ENCODE measurements at places on chromosomes 3 and 15.

DNA sequence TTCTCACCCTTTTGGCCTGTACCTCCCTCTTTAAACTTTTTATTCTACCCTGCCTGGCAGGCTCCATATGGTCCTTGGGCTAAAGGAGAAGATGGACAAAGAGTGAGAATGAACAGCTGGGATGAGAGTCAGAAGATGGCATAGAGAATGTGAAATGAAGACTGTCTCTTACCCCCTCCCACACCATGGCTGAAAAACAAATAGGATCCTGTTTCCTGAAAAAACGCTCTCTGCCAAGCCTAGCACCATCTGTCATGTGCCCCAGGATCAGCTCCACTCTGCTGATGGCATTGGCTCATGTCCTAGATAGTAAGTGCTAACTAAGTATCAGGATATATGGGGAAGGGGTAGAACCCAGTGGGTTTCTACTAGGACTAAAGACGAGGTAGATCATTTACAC, 238.6 kb downstream of the MEX3B start:
- no peak for DNase-seq

DNA sequence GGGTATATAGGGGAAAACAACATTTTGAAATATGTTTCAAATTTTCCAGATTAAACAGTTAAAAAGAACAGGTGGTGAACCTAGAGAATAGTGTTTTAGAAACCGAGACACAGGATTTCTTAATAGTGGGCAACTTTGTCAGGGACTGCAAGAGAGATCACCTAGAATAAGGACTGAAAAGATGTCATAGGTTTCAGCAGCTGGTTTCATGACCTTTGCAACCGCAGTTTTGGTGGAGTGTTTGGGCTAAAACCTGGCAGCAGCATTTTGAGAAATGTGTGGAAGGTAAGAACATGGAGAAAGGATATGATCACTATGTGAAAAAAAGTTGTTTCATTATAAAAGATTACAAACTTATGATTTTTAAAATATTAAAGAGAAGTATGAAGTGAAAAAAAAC, 34.9 kb downstream of the PRKCI start:
- no peak for DNase-seq

GRCh38 chr3:181940703-181941102, 229.0 kb downstream of the SOX2 start:
- no peak for DNase-seq

DNA sequence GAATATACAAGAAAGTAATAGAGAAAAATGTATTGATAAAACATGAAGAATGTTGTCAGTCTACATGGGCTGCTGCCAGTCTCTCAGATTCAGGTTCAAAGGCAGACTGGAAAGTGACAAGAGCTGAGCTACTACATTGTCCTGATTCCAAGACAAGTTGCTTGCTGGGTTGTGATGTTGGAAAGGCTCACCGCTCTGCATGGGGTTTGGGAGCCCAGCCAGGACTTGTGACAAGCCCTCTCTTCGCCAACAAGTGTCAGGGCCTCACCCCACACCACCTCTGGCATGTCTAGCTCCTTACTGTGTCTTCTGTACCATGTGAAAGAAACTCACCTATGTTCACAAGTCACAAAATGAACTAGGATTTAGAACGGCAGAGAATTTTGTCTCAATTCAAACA, 43.0 kb upstream of the SH3GL3 start:
- peak; percentile 23 for DNase-seq

GRCh38 chr3:133870822-133871221, 24.9 kb downstream of the RAB6B start:
- DNase-seq = no peak

- DNase-seq = no peak
Observed at GRCh38 chr3:42612217-42612616, 11.7 kb downstream of the NKTR start.

GRCh38 chr3:190224863-190225692, 97.2 kb downstream of the CLDN1 start:
- no peak for DNase-seq

- DNase-seq = no peak
Observed at GRCh38 chr3:55661571-55661970, 174.5 kb upstream of the WNT5A start.

DNA sequence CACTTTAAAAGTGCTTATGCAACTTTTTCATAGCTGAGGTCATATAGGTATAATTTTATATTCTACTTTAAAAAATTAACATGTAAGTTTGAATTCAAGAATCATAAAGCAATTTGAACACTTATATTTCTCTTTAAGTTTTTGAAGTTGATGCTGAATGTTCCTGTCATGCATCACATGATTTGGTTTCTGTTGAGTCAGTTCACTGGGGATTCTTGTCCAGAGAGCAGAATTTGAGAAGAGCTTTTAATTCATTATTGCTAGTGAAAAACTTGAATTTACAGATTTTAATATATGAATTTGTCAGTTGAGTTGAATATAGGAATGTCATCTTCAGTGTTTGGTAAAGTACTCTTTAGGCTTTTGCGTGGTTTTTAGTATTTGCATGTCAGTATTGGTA, 7.9 kb downstream of the SLC25A26 start:
- no peak for DNase-seq

- DNase-seq = no peak
Observed at GRCh38 chr15:38709196-38709595, 144.6 kb upstream of the RASGRP1 start.

DNA sequence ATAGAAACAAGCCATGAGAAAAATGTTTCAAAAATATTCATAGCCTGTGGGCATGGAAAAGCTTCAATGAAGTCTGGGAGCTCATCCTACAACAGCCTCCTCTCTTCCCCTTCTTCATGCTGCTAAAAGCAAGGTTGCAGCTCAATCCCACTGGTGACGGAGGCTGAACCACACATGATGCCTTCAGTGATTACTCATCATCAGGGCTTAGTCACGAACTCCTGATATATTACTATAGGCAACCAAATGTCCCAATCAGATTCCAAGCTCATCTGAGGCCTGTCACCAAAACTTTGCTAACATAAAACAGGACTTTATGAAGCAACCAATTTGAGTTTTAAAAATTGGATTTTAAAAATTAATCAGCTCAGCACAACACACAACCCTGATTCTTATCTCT, 24.0 kb upstream of the SLC24A5 start:
- DNase-seq = no peak

- no peak for DNase-seq
Observed at GRCh38 chr15:89794627-89795241, 18.6 kb downstream of the MESP2 start.

DNA sequence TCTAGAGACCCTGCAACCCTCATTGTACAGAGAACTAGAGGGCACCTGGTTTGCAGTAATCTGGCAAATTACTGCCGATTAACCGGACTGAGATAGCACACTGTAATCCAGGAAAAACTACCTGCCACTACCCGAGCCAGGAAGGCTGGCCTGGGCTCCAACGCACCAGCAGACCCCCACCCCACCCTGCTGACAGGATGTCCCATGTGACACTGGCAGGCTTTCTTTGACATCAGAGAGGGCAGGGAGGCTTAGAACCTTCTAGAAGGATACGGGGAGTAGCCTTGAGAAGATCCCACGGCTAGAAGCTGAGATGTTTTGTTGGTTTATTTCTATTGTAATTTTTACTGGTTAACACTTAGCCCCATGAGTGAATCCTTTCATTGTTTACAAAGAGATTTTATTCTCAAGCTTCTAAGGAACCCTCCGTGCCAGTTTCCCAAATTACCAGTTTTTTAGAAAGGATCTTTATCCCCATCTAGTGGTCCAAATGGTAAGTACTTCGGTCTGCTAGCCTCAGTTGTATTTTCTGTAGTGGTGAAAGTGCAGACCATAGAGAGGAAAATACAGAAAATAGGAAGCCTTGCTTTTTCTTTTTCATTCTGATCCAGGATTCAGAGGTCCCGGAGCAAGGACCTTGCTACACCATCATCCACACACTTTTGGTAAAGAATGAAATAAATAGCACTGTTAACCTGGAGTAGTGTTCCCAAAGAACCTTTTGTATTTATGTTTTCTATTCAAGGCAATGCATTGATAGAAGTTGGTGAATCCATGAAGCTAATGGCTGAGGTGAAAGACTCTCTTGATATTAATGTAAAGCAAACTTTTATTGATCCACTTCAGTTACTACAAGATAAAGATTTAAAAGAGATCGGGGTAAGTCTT, 81.9 kb upstream of the ADAMTSL3 start:
- DNase-seq = no peak

DNA sequence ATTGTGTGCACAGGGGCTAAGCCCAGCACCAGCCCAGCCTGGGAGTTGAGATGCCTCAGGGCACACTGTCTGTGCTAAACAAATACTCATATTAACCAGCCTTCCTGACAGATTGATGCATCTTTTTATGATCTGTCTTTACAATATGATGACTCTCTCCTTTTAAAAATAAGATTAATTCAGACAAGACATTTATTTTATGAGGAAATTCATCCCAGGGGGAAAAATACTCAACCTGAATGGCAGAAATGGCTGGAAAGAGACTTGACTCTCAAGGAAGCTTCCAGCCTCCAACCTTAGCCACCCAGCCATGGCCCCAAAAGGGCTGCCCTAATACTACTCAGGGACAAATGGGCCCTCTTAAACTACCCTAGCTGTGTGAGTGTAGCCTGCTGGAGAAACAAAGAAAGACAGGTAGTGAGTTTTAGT, 46.9 kb downstream of the NOX5 start:
- DNase-seq = no peak

GRCh38 chr3:186532598-186533072, 11.5 kb downstream of the CRYGS start:
- no peak for DNase-seq

DNA sequence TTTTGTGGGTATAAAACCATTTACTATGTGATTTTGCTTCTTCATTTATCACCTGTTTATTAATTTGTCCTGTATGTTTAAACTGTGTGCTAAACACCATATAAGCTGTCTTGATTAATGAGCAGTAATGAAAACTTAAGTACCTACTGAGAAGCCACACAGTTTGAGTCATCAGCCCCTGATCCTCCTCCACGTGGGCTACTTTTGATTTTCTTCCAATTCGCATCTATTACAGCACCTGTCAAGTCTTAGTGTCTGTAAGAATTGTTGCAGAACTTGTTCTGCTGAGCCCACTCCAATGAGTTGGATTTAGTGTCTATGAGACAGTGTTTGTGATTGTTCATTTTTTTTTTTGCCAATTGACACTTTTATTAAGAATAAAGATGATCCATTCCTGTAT, 16.8 kb downstream of the EPHA6 start:
- no peak for DNase-seq

GRCh38 chr3:125160606-125161371, 51.8 kb downstream of the SLC12A8 start:
- no peak for DNase-seq

- DNase-seq = no peak
Observed at GRCh38 chr3:56753206-56753820, 48.4 kb downstream of the ARHGEF3 start.

DNA sequence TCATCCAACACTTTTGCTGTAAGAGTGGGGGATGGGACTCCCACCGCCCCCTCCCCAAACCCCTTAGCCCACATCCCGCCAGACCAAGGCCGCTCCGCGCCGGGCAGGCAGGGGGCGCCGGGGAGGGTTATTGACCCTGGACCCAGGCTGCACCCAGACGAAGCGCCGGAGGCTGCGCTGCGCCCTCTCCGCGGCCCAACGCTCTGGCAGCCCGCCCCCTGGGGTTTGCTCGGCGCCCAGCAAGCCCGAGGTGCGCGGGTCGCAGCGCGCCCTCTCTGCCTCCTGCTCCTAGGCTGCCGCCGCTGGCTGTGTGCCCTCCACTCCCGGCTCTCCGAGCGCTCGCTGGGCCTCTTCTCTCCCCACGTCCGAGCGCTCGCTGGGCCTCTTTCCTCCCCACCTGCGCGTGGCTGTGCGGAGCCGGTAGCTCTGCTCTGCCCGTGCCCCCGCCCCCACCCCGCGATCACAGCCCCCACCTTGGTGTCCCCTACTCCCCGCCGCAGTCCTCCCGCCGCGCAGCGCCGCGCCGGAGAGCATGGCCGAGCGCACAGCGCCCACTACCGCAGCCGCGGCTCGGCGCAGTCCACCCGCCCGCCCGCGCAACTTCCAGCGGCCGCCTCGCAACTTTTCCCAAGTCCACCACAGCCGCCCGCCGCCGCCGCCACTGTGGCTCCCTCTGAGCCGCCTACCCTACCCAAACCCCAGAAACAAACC, 1.2 kb downstream of the MECOM start:
- peak; percentile 76 for DNase-seq

GRCh38 chr3:124320976-124321375, 329.1 kb upstream of the ROPN1 start:
- no peak for DNase-seq

DNA sequence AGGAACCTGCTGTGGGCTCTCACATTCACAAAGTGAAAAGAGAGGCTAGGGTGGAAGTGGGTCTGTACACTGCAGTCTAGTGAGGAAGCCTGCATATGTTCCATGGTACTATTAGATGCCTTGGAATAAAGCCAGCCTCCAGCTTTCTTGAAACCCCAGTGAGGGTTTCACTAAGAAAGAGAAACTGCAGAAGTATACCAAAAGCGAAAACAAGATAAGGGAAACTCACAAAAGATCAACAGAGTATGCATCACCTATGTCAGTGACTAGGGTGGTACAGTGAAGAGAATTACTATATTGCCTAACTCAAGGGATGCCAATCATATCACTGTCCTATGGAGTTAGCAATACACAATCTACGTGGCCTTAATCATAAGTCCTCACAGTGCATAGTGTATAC, 212.5 kb upstream of the GADL1 start:
- DNase-seq = no peak

DNA sequence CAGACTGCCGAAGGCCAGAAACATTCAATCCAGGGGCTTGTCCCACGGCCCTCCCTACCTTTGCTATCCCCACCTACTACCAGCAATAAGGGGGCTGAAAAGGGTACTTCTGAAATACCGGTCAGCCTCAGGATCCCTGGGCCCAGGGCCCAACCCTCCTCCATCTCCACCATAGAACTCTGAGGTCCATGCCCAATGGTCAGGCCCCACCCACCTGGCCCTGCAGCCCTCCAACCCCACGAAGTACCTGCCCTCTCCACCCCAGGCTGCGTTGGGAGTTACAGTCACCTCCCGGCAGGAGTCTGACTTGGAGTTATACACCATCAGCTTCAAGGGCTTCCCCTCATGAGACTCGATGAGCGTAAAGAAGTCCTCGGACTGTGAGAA, 6.9 kb downstream of the GORASP1 start:
- DNase-seq = no peak

GRCh38 chr15:40768521-40769273, 1.1 kb upstream of the C15orf62 start:
- peak; percentile 35 for DNase-seq

- no peak for DNase-seq
Observed at GRCh38 chr3:159114582-159114981, 312.7 kb downstream of the MFSD1 start.

DNA sequence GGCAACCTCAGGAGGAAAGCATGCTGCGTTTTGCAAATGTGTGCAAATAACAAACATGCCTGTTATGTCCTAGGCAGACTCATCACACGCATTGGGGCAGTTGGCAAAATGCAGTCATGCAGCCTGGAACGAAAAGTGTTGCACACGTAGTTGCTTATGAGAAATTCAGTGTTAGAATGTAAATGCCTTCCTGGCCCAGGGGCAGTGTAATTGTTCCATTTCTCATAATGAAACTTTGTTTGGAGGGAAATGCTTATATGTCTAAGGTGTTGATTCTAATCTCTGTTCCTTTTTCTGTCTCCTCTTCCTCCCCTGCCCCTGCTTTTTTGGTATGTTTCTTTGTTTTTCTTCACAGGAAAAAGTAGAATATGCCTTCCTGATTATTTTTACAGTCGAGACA, 156.0 kb downstream of the CACNA1D start:
- no peak for DNase-seq
